Left ventricle myocardium superior (tissue), 1 donor: ENCODE measurements at places on chromosomes 5 and 9. TPM values are rescaled to one million over a fixed set of nuclear protein-coding genes. Genes with fewer than 3 reads are reported as not detected.

The MLLT3 gene
- 15.4 TPM for total RNA-seq

The CRB2 gene
- 0.79 TPM for total RNA-seq

The CA9 gene
- total RNA-seq, result 0.64 TPM

The BOD1 gene
- total RNA-seq, result 49.8 TPM

The CNTFR gene
- 3.3 TPM for total RNA-seq

The LAMC3 gene
- total RNA-seq, result 0.07 TPM

The SLC34A1 gene
- total RNA-seq, result not detected

The KIAA0825 gene
- 2.2 TPM for total RNA-seq

The CCNJL gene
- 9.1 TPM for total RNA-seq

The N4BP3 gene
- total RNA-seq, result 2.7 TPM

The MARCOL gene
- not detected for total RNA-seq

DNA sequence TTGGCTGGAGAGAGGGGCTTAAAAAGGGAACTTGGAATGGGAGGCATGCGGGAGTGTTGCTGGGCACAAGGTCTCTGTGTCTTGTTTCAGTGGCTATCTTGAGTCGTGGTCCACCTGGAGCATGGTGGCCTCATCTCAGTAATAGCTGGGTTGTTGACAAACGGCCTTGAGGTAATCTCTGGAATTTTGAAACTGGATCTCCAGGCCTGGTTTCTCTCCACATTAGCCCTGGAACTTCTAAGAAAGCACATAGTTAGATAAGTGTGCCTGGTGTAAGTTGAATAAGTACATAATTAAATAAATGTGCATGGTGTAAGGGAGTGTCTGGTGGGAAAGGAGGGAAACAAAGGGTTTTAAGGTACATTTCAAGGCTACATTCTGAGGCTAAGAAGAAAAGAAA lies 62.2 kb downstream of the INIP start:
- DNase-seq, result no peak

- no peak for DNase-seq
These were observed 56.3 kb downstream of the INSYN2B start for GRCh38 chr5:169923988-169924387.

- DNase-seq, result peak; percentile 66
These were observed at the start of gene PDE4D for GRCh38 chr5:59893429-59894227. TSS of gene PDE4D (minus strand) at chr5:59893726.

- no peak for DNase-seq
These were observed 135.1 kb upstream of the RFX3 start for GRCh38 chr9:3660936-3661335.

DNA sequence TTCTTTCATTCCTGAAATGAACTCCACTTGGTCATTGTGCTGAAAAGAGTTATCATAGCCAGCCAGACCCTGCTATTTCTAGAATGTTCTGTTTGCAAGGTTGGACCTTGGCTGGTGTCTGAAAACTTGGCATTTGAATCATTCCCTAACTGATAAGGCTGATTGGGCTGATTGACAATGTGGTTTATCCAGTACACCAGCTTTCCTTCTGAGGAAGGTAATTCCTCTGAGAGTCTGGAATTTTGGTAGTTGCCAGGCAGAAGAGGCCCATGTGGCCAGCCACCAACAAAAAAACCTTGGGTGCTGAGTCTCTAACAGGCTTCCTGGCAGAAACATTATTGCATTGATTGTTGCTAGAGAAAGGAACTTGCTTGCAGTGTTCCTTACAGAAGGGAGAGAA lies 15.3 kb downstream of the SEC61B start:
- DNase-seq, result no peak

DNA sequence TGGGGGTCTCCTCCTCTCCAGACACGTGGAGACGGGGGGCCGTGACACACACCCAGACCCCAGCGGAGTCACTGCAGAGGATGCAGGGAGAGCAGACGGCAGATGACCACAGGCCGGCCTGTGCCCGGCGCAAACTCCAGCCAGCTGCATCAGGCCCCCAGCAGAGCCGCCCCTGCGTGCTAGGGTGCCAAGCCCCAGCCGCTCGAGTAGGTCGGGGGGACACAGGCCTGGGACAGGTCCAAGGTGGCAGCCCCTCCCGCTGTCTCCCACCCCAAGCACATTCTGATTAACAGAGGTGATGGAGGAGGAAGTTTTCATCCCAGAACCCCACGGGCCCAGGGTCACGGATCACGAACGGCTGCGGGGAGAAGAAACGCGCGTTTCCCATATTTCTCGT lies 14.4 kb downstream of the NACC2 start:
- no peak for DNase-seq

DNA sequence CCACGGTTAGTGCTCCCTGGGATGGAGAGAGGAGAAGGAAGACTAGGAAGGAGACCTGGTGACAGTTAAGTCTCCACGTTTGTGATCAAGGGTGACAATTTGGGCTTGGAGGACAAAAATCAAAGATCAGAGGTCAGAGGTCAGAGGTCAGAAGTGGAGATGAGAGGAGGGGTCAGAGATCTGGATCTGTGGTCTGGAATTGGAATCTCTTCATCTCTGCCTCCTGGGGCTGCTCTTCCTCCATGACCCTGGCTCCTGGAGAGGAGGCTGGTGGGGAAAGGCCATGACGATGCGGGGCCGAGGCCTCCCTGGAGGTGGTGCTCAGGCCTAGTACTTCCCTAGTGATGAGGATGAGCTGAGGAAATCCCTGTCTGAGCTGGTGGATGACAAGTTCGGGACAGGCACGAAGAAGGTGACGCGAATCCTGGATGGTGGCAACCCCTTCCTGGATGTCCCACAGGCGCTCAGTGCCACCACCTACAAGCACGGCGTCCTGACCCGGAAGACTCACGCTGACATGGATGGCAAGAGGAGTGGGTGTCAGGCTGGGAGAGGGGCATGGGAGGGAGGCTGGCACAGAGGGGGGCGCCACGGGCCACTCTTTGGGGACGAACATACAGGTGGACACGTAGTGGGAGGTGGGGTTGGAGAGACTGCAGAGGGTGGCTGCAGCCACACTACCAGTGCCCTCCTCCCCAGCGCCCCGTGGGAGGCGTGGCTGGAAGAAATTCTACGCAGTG lies 41.0 kb downstream of the PSD2 start:
- no peak for DNase-seq

DNA sequence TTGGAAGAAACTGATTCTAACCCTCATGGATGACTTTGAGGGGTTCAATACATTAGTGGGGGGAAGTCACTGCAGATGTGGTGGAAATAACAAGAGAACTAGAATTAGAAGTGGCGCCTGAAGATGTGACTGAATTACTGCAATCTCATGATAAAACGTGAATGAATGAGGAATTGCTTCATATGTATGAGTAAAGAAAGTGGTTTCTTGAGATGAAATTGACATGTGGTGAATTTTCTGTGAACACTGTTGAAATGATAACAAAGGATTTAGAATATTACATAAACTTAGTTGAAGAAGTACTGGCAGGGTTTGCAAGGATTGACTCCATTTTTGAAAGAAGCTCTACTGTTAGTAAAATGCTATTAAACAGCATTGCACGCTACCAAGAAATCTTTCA lies 113.0 kb downstream of the UGCG start:
- DNase-seq, result no peak

DNA sequence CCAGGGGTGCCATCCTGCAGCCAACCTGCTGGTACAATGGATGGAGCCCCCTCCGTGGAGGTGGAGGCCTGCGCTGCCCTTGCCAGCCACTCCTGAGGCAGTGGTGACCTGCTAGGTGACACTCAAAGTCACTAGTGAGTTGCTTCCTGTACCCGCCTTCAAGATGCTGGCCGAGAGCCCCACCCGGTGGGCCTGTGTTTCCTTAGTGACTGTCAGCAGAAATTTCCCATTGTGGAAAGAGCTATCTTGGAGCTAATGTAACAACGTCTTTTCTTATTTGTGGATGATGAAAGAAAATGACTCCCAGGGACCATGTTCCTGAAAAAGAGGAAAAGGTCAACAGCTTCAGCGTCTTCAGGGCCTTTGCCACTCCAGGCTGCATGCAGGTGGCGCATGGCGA lies 117.0 kb upstream of the BOD1 start:
- DNase-seq, result no peak

GRCh38 chr9:82148901-82149461 lies 160.4 kb downstream of the SPATA31D1 start:
- DNase-seq, result no peak

- no peak for DNase-seq
These were observed 424.2 kb downstream of the SPATA31D1 start for GRCh38 chr9:82412586-82413305.

- DNase-seq, result no peak
These were observed 204.0 kb downstream of the GADD45G start for GRCh38 chr9:89808756-89809181.

DNA sequence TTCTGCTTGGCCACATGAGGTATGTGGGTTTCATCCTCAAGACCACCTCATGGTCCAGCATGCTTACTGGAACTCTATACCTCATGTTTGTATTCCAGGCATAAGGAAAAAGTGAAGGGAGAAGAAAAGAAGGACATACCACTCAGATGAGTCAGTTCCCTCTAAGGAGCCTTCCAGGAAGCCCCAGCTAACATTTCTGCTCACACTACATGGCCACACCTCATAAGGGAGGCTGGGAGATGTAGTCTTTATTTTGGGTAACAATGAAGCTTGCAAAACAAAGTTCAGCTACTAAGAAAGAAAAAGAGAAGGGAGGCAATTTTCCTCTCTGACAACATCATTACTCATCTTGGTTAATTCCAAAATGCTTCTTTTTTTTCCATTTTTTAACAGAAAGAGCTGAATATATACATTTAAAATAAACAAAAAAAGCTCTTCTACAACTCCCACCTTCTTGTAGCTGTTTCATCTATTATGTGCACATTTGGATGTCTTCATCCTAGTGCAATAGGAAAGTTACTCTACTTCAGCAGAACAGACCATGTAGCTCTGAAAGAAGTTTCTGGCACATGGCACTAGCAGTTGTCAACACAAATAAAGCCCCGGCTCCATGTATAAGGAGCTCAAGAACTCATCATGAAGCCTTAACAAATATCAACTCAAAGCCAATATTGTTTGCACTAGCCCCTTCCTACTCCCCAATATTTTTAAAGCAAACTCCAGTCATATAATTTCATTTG lies 123.6 kb upstream of the CCDC112 start:
- no peak for DNase-seq

DNA sequence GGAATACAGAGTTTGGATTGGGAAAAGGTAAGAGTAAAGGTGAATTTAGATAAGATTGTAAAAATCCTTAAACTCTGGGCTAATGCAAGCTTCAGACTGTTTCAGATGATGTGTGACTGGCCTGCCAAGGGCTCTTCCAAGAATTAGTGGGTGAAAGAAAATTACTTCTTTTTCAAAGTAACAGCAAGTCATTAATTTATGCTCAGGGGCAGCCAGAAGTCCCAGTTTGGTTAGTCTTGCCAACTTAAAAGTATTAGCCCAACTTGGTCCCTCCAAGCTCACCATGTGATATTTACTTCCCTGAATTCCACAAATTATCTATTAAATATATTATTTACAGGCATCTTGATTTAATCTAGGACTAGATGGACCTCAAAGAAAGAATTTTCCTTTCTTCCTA lies 947.8 kb downstream of the NR2F1-AS1 start:
- DNase-seq, result no peak

DNA sequence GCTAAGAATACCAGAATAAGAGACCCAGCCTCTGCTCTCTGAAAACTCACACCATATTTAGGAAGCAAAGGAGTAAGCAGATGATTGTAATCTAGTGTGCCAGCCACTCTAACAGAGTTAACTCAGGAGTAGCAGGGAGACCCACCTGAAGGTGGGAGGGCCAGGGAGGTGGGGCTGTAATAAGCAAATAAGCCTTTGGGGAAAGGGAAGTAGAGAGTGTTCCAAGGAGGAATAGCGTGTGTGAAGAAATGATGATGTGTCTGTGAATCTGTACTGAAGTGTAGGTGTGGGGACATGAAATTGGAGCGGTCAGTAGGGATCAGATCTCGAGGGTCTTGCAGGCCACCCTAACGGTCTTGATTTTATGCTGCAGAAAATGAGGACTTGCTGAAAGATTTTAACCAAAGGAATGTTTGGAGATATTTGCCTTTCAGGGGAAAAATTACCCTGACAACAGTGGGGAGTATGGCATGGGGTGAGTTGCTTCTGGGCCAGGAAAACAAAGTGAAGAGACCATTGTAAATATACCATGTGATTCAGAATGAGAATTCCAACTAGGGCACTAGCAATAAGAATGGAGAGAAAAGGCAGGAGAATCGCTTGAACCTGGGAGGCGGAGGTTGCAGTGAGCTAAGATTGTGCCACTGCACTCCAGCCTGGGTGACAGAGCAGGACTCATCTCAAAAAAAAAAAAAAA lies 44.1 kb upstream of the FSD1L start:
- DNase-seq, result no peak

DNA sequence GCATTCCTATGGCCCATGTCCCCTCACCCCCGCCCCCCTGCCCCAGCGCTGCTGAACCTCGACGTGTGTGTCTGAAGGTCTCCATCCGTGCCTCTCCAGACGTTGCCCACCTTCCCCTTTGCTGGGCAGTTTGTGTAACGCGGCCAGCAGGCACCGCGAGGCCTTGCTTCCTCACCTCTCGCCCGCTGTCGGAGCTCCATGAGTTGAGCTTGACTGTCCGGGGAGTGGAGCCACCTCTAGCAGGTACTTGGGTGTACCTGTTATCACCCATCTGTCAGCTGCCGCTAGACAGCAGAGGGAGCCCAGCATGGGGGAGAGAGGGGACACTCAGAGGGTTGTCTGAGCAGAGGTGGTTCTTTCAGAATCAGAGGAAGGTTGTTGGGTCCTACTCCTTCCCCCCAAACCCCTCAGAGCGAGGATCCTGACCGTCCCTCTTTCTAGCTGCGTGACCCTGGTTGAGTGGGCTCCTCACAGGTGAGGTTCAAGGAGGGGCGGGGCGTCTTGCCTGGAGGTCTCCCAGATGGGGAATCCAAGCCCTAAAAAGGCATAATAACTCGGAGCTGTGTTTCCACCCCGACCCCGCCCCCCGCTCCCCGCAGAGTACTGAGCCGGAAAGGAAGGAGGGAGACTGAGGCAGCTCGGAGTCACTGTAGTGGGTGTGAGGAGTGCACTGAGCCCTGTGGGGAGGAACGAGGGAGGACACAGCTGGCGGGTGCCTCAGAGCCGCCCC lies 184.7 kb downstream of the C9orf50 start:
- no peak for DNase-seq

DNA sequence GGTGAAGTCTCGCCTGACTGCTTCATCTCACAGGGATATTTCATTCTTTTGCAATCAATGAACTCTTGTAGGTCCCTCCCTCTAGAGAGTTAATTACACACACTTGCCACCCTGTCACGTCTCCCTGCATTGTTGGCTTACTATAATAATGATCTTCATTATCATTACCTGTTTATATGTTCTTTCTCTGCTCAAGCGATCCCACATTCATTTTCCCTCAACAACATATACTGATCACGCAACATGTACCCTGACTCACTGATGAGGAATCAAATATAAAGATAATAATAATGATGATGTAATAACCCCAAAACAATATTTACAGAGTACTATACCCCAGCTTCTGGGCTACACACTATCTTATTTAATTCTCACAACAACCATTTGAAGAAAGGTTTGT lies 88.5 kb downstream of the FEM1C start:
- no peak for DNase-seq

DNA sequence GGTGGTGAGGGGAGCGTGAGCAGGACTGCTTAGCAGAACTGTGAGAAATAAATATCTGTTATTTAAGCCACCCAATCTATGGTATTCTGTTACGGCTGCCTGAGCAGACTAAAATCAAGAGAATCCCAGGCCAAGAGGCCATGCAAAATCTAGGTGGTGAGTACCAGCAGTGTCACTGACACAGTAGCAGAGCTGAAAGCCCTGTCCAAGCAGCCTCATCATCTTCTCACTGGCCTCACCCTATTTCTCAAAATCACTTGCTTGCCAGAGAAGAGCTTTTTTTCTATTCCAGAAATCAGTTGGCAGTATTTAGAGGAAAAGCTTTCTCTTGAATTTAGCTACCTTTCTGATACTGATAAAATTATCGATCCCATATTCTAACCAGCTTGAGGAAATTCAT lies 68.0 kb downstream of the RETREG1 start:
- DNase-seq, result no peak

GRCh38 chr5:88602584-88602983 lies 280.4 kb downstream of the MEF2C start:
- DNase-seq, result no peak
